ENCODE measurements at places on chromosomes 2 and 18.

GRCh38 chr2:231679908-231680284 lies 28.4 kb upstream of the PTMA start:
- DNase-seq = no peak

GRCh38 chr2:102005989-102006885 lies 14.5 kb downstream of the IL1R2 start:
- DNase-seq = no peak

DNA sequence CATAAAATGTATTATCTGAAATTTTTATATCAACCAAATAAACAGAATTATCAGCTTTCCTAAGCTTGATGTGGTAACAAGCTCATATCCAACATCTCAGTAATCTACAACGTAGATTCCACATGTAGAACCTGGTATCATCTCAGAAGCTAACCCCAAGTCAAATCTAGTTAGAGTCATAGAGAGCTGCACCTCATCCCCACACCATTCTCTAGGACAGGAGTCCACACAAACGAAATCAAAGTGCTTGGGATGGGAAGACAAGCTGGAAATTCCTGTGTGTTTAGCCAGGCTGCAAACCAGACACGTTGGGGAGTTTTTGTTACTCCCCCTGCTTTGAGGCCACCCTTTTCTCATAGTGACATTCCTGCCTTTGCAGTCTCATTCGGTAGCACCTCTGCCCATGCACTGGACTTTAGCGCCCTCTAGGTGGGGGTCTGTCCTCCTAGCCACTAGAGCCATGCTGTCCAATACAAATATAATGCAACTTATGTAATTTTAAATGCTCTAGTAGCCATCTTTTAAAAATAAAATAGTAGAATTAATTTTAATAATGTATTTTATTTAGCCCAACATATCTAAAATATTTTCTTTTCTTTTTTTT lies 28.1 kb upstream of the SATB2 start:
- peak; percentile 75 for DNase-seq

GRCh38 chr2:53170466-53170865 lies 597.1 kb upstream of the CHAC2 start:
- no peak for DNase-seq

GRCh38 chr2:71788186-71788525 lies 334.8 kb downstream of the DYSF start:
- DNase-seq = no peak

GRCh38 chr2:33785201-33786106 lies 186.4 kb upstream of the FAM98A start:
- DNase-seq = no peak

DNA sequence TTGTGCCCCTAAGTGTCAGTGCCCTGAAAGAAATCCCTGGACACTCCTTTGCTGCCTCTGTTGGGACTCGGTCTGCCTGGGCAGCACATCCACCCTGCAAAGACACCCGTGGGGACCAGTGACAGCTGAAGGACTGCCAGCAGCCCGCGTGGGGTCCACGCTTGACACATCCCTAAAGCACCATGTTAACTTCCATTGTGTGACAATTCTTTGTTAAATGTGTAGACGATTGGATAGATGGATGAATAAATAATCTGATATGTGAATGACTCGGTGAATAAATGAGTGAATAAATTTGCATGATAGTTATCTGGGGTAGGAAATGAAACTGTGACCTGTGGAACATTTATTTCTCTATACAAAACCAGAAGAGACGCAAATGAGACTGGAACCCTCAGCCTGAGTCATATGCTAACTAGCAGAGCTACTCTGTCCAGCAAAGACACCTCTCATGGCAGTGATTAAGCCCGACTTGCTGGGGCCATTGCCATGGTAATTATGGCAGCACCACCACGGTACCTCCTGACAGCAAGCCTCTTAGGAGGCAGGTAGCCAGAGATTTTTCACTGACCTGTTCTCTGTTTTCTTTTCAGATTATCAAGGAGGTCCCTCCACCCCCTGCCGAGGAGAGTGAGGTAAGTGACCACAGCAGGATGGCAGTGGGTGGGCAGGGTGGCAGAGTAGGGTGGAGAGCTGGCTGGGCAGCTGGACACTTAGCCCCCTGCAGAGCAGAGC lies 156.8 kb downstream of the ANTXR1 start:
- peak; percentile 84 for DNase-seq

GRCh38 chr2:17626986-17627385 lies 86.5 kb downstream of the VSNL1 start:
- no peak for DNase-seq

DNA sequence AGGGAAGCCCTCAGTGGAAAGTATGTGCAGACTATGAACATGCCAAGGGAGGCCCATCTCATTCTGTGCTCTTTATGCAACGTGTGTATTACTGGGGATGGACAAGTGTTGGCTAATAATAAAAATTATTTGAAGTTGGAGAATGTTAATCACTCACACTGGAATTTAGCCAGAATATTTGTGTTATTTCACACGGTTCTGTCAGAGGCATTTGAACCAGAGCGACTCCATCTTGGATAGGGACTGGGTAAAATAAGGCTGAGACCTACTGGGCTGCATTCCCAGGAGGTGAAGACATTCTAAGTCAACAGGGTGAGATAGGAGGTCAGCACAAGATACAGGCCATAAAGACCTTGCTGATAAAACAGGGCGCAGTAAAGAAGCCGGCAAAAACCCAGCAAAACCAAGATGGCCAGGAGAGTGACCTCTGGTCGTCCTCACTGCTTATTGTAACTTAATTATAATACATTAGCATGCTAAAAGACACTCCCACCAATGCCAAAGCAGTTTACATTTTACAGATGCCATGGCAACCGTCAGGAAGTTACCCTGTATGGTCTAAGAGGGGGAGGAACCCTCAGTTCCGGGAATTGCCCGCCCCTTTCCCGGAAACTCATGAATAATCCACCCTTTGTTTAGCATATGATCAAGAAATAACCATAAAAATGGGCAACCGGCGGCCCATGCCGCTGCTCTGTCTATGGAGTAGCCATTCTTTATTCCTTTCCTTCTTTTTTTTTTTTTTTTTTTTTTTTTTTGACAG lies 2.6 kb upstream of the FZD5 start:
- DNase-seq = no peak

GRCh38 chr2:23219666-23220065 lies 165.3 kb upstream of the KLHL29 start:
- DNase-seq = no peak

DNA sequence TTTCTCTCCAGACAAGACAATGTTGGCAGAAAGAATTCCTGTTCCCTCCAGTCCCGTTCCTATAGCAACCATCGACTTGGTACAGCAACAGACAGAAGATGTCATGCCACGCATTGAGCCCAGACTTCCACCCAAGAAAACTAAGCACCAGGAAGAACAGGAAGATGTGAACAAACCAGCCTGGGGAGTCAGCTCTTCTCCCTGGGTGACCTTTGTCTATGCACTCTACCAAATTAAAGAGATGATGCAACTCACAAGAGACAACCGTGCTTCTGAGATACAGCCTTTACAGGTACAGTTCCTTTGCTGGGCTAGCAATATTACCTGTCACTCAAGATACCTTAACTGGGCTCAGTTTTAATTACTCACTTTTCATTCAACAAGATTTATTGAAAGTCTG lies 37.1 kb downstream of the NEMP2 start:
- DNase-seq = no peak

- DNase-seq = no peak
Measured at GRCh38 chr2:135762022-135762421, 20.4 kb downstream of the UBXN4 start.

GRCh38 chr18:13580991-13581390 lies 145.4 kb downstream of the FAM210A start:
- DNase-seq = no peak

DNA sequence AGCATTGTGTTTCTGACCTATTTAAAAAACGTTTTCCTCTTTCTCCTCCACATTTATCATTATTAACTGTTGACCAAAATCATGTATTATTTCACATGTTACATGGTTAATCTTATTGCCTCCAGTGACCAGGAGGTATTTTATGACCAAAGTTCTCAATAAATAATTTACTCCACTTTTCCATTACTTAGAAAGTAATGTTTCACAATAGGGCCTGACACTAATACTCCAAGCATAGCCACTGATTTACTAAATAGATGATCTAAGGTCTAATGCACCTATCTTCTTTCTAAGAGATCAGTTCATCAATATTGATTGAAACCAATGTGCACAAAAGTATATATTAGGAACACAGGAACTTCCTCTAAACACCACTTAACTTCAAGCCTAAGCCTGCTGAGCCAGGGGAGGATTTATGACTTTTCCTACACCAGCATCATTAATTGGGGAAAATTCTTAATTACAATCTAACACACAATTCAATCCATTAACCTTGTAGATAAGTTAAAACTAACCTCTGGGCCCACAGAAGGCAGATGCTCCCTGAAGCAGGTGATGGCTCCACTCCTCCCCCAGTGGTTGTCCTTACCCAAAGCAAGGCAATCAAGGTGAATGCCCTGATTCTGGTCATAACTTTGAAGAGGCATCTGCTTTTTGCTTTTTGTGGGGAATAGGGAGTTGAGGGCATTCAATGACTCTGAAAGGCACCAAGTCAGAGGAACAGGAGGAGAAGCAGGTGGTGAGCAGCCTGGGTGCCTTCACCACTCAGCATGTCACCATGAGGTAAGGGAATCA lies 33.9 kb downstream of the RBMS1 start:
- DNase-seq = no peak

DNA sequence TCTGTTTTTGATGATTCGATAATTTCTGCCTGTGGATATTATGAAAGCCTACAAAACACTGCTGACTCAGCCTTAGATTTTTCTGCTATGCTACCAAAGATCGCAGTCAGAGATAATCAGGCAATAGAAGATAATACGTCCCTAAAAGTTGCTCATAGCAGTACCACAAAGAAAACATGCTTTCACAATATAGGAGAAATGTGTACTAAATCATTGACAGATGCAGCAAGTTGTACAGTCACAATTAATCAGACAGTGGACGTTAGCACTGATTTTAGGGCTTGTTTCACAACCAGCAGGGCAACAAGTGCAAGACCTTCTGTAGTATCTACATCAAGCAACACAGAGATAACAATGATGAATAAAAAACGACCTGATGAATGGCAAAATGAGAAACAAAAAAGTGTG lies 19.5 kb downstream of the RBM44 start:
- no peak for DNase-seq

GRCh38 chr2:232174662-232175061 lies 203.9 kb upstream of the ALPP start:
- no peak for DNase-seq

DNA sequence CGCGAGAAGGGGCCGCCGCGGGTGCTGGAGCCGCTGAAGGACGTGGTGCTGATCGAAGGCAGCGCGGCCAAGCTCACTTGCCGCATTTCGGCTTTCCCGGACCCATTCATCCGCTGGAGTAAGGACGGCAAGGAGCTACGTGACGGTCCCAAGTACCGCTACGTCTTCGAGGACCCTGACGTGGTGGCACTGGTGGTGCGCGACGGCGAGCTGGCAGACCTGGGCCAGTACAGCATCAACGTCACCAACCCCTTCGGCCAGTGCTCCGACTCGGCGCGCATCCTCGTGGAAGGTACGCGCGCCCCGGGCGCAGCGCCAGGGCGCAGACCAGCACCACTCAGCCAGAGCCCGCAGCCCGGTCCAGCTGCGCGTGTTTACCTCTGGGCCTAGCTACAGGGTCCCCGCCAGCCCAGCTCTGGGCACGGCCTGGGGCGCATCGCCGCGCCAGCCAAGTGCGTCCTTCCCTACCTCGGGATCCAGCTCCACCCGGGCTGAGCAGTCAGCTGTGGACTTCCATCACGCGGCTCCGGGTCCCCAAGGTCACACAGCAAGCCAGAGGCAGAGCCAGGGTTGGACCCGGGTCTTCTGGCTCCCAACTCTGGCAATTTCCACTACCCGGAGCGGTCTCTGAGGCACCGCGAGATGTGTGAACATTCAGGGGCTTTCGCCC lies 1.7 kb upstream of the GMPPA start:
- DNase-seq = no peak

DNA sequence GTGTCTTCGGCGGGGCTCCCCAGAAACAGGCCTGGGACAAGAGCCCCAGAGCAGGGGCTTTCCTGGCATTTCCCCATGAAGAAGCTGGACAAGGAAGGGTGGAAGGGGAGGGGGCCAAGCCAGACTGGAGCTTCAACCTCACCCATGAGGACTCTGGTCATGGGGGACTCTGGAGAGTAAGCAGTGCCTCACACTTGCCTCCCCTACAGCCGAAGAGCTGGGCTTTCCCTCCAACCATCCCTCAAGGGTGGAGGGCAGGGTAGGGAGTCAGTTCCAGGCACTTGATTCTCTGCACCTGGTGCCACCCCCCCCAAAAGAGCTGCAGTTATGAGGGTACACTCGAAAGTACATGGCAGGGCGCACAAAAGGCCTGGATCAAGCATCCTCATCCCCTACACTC lies 246.6 kb downstream of the TFCP2L1 start:
- DNase-seq = no peak

DNA sequence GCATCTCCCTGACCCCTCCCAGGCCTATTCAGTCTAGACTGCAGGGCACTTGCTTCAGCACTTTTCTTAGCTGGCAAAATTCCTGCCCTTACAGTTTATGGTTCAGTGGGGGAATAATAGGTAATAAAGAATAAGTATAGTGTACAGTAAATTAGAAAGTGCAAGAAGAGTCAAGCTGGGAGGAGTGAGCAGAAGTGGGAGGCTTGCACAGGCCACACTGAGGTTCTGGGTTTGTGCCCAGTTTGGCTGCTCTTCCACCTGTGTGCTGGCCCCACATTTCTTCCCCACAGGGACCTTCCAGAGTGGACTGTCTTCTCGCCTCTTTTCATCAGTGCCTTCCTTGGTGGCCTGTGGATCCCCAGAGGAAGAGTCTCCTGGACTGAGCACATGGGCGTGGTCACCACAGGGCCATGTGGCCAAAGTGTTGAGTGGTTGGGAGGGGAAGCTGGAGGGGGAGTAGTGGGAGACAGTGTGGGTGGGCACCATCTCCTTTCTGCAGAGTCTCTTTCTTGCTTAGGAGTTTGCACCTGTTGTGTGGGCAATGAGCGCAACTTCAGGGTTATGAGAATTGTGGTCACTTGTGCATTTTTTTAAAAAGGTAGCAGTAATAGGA lies 128.6 kb upstream of the ZSWIM2 start:
- DNase-seq = no peak

DNA sequence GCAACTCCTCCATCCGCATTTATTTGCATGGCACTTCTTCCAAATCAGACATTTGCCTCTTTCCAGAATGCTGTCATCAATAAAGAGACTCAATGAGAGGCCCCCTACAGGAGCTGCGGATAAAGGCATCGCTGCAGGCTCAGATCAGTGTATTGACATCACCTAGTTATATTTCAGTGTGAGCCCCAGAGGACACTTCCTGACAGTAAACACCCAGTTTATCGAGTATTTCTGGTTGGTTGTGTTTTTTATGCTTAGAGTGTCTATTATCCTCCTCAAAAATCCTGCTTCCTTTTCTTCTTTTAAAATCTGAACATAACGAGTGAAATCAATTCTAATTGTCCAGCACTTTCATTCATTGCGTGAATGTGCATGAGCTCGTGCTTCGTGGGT lies 38.8 kb downstream of the NRP2 start:
- peak; percentile 3 for DNase-seq

DNA sequence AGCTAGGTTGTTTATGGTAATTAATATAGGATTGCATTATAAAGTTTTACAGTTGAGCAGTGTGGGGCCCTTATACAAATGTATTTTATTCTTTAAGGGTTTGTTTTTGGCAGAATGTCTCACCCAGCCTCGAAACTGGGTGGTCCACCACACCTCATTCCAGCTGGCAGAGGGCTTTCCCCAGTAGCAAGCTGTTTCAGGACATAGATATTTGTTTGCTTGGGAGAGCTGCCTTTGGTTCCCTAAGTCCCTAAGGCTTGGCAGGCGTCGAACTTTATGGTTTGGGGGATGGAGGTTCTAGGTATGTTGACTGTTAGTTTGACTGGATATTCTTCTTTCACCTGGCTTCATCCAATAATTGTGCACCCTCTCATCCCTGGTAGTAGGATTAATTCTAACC lies 205.9 kb downstream of the KCNS3 start:
- DNase-seq = no peak
